ENCODE measurements at places on chromosomes 4 and X. TPM values are rescaled to one million over a fixed set of nuclear protein-coding genes. Genes with fewer than 3 reads are reported as not detected.
A peak's percentile ranks its signal among the peaks of the same experiment; 100 is the strongest.

The PLXNB3 gene
- total RNA-seq = 4.2 TPM

The PCDH18 gene
- total RNA-seq = 0.06 TPM

The RASSF6 gene
- not detected for total RNA-seq

The KANTR gene
- 6.4 TPM for total RNA-seq

The UPF3B gene
- 21.0 TPM for total RNA-seq

The UGT2B15 gene
- not detected for total RNA-seq

The CCNB3 gene
- total RNA-seq = 0.46 TPM

GRCh38 chrX:45485719-45486118 lies 285.0 kb upstream of the DIPK2B start:
- DNase-seq = no peak

DNA sequence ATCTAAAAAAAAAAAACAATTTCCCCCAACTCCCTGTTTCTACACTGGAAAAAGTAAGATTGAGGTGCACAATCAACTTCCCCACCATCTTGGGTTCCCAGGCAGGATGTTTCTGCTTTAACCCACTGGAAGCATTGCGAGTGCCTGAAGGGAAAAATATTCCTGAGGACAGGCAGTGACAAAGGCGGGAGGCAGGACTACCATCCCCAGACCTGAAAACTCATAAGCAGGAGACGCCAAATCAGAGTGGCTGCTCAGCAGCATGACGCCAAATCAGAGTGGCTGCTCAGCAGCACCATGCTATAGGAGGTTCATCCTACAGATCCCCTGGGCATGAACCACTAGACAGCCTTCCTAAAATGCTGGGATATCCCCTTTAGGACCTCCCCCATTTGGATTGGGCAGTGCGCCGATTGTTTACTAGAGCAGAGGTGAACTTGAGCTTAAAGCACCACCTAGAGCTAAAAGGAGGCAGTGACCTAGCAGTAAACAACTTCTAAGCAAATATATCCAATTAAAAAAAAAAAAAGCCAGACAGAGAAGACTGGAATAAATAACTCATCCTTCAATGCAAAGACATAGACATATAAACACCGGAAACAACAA lies 35.0 kb upstream of the GK start:
- DNase-seq = no peak

DNA sequence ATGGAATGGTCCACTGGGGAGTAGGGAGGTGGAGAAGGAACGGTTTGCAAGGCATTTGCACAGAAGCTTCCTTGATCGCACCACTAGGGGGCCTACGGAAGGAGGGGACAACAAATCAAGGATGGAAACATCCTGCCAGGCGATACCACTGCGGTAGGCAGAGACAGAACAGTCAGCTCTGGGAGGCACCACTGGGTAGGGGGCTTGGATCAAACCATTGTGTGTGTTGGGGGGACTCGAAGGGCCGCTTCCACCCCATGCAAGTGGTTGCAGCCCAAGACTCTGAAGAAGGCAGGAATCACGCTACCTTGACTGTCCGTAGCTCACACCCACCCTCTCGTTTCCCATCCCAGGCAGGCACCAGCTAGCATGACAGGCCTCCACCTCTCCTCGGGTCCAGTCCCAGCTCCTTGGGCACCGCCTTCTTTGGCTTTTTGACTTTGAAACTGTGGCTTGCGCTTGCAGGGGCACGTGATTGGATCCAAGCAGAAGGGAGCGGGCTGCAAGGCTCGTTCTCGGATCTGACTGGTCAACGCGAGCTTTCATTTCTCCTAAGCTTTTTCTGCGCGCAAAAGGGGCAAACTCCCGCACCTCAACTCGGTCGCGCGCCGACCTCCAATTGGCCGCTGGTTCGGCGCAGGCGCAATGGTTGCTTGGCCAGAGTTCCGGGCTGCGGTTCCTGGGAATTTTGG lies 28.4 kb downstream of the GAGE1 start:
- DNase-seq = peak; percentile 38

DNA sequence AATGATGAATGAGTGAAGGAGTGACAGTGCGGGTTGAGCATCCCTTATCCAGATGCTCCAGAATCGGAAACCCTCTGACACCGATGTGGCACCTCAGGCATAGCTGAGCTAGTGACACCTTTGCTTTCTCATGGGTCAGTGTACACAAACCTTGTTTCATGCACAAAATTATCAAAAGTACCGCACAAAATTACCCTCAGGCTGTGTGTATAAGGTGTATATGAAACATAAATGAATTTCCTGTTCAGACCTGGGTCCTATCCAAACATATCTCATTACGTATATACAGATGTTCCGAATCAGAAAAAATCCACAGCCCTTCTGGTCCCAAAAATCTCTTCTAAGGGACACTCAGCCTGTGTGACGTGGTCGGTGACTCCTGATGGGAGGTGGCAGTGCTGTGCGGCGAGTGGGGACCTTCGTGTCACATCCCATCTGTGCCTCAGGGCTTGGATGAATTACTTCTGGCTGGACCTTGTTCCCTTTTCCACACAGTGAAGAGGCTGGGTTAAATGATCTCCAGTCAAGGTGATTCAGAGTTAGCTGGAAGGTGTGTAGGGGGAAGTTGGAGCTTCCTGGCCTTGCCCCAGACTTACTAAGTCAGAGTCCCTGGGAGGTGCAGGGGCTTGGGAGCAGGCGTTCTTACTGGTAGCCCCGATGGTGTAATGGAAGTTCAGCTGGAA lies 18.8 kb downstream of the RGS12 start:
- no peak for DNase-seq

DNA sequence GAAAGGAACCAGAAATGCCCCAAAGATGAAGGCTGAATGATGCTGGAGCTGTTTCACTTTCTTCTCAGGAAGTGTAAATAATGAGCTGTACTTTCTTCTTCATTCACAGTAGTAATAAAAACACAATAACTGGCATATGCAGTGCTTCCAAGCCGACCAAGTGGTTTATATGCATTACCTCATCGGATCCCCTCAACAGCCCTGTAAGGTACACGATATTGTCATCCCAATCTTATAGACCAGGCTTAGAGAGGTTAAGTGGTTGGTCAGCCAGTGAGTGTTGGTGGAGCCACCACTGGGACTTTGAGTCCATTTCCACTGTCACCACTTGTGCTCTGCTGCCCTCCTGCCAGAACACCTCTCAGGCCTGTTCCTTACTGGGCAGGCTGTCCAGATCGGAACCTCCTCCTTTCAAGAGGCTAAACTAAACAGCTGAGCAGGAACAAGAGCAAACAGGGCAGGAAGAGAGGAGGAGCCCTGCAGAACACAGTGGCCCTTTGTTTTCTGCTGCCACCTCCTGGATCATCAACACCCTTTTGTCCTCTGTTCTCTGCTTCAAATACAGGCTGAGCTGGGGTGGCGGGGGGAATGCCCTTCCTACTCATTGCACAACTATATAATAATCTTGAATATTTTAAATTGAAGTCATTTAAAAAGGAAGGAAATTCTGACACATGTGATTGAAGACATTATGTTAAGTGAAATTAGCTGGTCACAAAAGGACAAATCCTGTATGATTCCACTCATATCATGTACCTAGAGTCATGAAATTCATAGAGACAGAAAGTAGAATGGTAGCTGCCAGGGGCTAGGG lies 112.5 kb upstream of the ATP6AP2 start:
- peak; percentile 40 for DNase-seq

GRCh38 chr4:87188048-87188447 lies 32.4 kb downstream of the KLHL8 start:
- DNase-seq = no peak

DNA sequence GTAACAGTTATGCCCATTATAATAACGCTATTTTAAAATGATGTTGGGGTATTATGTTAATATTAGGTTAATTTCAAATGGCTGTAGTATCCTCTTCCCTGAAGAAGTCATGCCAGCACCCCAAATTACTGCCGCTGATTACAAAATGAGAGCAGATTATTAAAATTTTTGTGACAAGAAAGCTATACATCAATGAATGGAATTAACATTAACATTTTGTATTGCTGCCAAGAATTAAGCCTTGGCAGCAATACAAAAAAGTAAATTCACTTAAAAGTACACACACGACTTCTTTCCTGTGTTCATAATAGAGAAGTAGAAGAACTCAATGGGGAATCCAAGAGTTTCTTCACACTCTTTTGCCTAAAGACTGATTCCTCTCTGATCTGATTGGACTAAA lies 482.8 kb downstream of the STIM2 start:
- no peak for DNase-seq

- DNase-seq = no peak
Measured at GRCh38 chrX:10172877-10173276, 16.1 kb downstream of the CLCN4 start.

DNA sequence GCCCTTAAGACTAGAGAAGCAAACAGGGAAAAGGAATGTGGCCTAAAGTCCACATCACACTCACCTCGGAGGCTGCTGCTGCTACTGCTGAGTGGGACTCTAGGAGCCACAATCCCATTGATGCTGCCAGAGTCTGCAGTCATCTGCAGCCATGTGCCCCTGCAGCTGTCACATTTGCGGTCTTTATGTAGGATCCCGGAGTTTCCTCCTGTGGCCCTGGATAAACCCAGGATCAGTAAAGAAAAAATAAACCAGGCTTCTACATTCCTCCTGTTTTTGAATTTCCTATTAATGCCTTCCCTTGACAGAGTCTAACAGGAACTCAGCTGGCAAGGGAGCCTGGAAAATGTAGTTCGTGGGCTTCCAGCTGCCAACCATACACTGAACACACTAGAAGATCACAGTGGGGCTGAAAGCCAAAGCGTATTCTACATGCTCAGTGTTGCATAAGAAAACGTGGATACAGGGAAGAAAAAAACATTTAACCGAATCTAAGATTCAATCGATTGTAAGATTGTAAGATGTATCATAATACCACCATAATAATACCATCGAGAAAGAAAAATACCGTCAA lies 10.3 kb upstream of the PHEX start:
- no peak for DNase-seq

DNA sequence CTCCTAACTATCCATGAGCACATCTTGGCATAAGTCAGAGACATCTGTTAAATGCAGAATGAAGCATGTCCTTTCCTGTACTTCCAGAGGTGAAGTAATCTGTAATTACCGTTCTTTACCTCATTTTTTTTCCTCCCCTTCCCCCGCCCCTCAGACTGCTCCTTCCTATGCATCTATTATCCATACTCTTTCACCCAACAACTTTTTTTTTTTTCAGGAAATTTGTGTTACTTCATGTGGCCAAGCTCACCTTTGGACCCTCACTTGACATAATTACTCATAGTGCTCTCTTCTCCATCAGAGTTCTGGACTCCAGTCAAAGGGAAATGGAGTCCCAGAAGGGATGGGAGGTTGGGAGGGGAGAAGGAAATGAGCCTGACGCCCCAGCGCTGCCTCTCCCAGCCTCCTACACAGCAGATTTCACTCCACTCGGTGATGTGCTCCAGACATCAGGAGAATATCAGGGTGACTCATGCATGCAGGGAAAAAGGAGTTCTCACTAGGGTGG lies 568.8 kb downstream of the STIM2 start:
- DNase-seq = no peak

DNA sequence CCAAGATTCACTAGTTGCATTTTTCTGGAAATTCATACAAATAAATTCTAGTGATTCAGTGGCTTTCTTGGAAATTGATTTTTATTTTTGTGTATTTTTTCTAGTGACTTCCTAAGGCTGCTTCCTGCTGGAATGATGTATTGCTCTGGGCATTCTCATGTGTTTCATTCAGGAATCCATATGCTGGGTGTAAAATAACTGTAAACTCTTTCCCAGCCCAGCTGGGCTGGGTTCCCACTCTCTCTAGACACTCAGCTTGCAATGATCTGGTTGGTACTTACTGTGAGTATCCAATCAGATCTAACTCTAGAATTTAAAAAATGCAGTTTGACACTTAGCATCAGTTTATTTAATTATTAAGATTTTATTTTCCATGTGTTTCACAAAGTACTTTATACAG lies 882.2 kb downstream of the STIM2 start:
- DNase-seq = no peak

GRCh38 chr4:14581741-14582140 lies 420.5 kb upstream of the CPEB2 start:
- no peak for DNase-seq

GRCh38 chrX:150873616-150874015 lies 24.9 kb downstream of the CD99L2 start:
- peak; percentile 6 for DNase-seq

DNA sequence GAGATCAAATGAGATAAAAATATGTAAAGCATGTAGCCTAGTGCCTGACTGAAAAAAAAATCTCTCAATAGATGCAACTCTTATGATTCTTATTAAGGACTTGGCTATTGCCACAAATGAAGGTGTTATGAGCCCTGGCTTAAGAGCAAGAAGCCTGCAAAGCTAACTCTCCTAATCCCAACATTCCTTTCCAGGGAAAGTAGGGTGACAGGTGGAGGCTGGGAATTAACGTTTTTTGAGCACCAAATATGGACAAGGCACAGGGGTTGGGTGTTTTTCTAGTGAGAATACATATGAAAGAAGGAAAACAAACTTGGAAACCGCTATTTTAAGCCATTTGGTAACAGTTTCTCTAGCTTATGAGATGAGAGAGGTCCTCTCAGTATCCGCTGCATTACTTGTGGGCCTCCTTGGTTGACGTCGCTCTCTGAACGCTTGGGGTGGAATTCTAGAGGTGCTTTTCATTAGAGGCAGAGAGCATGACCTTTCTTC lies 2.4 kb downstream of the RHOH start:
- no peak for DNase-seq

- DNase-seq = peak; percentile 52
Measured at GRCh38 chrX:118346258-118347094, 570 bp downstream of the WDR44 start.

Data from activated naive CD8-positive, alpha-beta T cell treated with anti-CD3 and anti-CD28 coated beads for 36 hours (primary cell).